ENCODE measurements at places on chromosomes 3 and 15.

DNA sequence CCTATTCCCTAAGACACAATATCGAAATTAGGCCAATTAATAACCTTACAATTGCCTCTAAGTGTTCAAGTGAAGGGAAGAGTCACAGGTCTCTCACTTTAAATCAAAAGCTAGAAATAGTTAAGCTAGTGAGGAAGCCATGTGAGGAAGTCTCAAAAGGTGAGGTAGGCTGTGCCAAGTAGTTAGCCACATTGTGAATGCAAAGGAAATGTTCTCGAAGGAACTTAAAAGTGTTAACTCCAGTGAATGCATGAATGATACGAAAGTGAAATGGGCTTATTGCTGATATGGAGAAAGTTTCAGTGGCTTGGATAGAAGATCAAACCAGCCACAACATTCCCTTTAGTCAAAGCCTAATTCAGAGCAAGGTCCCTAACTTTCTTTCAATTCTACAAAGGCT is 59.1 kb downstream of the KLF13 start:
- DNase-seq = no peak

DNA sequence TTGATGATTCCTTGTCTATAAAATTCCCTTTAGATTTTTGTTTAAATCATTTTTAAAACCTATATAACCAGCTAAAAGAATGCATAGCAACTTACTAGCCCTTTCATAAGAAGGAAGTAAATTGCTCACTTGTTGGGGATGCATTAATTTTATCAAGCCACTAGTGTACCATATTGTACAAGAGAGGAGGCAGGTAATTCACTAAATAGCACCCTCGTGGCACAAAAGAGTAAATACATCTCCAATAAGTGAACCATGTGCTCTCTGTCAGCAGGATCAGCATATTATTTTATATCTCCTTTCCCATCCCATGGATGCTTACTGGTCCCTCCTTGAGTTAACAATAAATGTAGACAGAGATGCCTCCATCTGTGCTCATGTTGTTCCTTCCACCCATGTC is 34.3 kb downstream of the FRMD5 start:
- DNase-seq = no peak

GRCh38 chr3:3315846-3316245 is 136.4 kb upstream of the CRBN start:
- DNase-seq = no peak

- no peak for DNase-seq
Measured at GRCh38 chr15:41493205-41493901, at the start of gene ITPKA. Gene ITPKA (plus strand): TSS chr15:41493874. CDS start chr15:41493928, 54 bp downstream.

GRCh38 chr3:72659596-72659995 is 188.6 kb downstream of the SHQ1 start:
- DNase-seq = no peak

DNA sequence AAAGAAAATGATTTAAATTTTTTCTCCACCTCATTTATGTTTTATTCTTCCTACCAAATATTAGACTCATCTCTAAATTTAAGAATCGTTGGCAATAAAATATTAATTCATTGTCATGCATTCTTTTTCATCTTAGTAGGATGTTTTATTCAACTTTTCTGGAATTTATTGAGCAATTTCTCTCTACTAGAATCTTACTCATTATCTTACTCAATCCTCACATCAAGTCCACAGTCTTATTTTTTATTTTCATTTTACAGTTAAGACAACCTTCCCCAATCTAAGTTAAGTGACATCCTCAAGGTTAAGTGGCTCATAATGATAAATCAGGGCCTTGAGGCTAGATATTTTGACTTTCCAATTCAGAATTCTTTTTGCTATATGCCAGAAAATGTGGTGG is 15.9 kb upstream of the ALDH1A2 start:
- no peak for DNase-seq

- no peak for DNase-seq
Measured at GRCh38 chr3:100216713-100217112, 44.1 kb upstream of the TBC1D23 start.

GRCh38 chr3:73314151-73314951 is 252.9 kb downstream of the EBLN2 start:
- DNase-seq = no peak

GRCh38 chr3:28042707-28043106 is 198.7 kb upstream of the CMC1 start:
- DNase-seq = no peak

All from brain pericyte (primary cell).